Fibroblast of skin of back (primary cell): ENCODE measurements at places on chromosomes 4 and X.

GRCh38 chrX:68980906-68981616 lies 152.2 kb downstream of the EFNB1 start:
- DNase-seq, result no peak

GRCh38 chr4:101321481-101322042 lies 25.8 kb downstream of the PPP3CA start:
- DNase-seq, result no peak

DNA sequence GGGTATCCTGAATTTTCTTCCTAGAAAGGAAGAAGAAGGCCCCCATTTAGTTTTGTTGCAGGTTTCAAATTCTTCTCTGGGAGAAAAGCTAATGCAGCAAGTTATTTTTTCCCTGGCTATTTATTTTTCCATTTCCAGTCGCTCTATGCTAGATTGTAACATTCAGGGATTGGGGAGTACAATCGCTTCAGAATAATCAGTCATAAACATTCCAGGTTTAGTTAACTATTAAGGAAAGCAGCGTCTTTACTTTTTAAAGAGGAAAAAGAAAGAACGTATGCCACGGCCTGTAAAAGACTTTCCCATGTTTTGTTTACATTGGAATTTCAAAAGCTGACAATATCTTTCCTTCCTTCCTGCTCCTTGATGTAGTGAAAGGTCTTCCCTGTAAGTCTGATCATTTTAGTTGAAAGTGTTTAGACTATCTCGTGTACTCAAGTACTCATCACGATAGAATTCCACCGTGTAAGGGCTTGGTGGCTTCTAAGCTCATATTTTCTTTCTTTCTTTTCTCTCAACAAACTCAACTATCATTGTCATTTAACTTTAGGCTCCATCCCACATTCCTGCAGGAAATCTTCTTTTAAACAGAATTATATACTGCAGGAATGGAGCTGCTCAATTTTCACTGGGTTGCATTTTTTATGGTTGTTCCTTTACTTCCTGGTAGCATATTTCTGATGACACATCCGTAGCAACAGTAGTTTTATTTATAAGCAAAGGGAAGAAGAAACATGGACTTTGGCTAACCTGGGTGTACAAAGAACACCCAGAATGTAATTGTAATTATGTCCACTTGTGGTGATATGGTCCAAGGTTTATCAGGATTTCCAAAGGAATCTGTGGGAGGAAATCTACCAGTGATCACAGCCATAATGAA lies 213.1 kb upstream of the FAT1 start:
- peak; percentile 80 for DNase-seq

GRCh38 chr4:149223659-149224058 lies 592.0 kb downstream of the IQCM start:
- DNase-seq, result peak; percentile 89

DNA sequence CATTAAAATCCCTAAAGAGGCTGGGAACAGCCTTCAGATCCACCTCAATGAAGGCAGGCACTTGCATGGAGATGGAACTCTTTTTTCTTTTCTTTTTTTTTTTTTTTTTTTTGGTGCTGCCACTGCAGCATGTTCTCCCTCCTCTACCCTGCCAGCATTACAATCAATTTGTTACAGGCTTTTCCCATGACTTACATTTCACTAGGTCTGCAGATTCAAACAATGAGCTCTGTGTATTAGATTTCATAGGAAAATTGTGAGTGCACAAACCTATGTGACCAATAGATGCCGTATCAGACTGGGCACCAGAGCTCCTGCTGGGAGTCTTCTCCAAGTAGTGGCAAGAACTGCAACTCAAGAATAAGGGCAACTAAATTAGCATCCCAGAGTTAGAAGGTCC lies 63.8 kb upstream of the GABRQ start:
- no peak for DNase-seq
